ENCODE measurements at places on chromosomes 7 and 10.

DNA sequence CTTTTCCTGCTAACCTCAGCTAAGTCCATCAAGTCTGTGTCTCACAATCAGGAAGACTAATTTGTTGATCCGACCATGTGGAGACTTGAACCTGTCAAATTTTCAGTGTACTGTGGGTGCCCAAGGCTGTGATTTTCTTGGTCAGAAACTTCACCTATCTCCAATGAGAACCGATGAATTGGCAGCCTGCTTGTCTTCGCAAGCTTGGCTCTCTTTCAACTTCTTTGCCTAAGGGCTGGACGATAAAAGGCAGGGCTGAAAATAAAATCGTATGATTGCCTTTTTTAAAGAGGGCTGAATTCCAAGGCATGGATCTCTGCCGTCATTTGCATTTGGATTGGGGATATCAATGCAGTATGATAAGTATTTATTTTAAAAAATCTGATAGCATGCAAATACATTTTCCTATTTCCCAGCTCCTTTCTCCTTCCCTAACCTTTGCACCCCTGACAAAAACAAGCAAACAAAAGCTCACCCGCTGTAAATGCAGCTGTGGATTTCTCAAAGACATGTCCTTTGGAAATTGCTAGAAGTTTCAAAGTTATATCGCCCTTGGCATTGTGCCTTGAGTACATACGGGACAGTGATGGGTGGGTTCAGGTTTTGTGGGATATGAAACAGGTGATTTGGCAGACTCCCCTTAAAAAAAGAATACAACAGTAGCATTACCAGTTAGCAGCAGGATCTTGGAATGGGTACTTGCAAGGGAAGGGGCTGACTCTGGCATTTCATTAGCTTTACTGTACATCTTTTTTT lies 80.6 kb downstream of the NPTX2 start:
- DNase-seq: no peak

GRCh38 chr7:78198756-78199155 lies 400.2 kb downstream of the PHTF2 start:
- DNase-seq: no peak

DNA sequence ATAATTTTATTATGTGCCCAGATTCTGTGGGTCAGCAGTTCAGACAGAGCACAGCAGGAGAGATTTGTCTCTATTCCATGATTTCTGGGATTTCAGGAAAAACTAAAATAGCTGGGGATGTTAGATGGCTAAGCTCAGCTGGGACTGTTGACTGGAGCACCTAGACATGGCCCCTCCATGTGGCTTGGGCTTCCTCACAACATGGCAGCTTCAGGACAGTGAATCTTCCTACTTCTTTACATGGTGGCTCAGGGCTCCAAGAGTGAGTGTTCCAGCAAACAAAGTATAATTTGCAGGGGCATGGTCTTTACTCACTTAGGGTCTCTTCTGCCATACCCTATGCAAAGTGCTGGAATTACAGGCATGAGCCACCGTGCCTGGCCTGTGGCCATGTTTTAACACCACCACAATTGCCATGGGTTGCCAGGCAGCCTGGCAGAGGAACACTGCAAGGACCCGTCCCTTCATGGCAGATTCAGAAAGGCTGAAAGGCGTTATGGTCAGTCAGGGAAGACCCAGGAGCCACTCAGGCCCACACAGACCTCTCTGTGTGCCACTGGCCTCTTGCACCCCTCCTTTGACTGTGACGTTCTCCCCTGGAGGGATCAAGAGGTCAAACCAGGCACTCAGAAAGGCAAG lies 50.8 kb upstream of the ZMIZ1 start:
- no peak for DNase-seq

DNA sequence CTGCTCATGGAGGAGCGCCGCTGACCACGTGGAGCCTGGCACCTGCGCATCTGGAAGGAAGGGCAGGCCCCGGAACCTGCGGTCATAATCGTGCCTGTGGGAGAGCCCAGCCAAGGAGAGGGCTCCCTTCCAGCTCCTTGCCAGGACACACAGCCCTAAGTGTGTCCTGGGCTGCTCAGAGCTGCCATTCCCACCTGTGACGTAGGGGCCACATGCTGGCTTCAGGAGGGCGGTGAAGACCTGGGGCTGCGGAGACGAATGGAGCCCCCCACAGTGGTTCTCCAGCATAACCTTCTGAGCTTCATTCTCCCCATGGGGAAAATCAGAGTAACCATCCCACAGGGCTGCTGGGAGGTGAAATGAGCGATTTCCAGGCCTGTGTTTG lies 127.6 kb upstream of the CHST15 start:
- no peak for DNase-seq

DNA sequence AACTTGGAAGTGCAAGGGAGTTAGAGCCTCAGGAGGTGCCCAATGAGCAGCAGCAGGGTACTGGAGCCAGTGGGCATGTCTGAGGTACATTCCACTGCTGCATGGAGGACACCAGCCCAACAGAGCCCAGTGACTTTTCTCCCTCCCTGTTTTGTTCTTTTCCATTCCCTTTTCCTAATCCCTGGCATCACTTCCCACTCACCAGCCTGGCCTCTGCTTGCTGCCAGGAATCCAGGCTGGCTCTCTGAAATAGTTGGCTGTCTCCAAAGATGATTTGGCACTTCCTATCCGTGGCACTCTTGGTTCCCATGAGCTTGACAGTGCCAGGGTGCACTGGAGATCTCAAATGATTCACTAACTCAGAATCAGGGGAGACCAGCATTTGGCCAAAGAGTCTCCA lies 97.7 kb upstream of the ZPBP start:
- no peak for DNase-seq

DNA sequence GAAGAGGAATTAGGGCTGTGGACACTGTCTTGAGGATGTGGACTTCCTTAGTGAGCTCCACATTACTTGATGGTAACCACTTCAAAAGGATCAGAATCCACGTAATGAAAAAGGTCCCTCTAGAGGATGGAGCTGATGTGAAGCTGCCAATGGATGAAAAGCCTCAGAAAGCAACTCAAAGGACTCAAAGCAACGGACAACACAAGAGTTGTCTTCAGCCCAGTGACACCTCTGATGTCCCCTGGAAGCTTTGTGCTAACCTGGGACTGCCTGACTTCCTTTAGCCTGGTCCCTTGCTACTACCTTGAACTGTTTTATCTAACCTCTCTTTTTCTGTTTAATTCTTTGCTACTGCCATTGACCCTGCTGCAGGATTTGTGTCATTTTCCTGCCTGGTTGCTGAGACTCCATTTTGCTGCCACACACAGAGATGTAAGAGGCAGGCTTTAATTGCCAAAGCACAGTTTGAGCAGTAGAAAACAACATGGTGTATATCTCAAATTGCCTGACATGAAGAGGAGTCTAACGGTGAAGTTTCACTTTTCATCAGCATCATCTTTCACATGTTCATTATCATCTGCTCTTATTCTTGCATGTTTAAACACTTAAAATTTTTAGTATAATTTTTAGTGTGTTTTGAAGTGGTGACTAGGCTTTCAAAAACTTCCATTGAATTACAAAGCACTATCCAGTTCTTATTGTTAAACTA lies 11.1 kb upstream of the SGCE start:
- DNase-seq: no peak

DNA sequence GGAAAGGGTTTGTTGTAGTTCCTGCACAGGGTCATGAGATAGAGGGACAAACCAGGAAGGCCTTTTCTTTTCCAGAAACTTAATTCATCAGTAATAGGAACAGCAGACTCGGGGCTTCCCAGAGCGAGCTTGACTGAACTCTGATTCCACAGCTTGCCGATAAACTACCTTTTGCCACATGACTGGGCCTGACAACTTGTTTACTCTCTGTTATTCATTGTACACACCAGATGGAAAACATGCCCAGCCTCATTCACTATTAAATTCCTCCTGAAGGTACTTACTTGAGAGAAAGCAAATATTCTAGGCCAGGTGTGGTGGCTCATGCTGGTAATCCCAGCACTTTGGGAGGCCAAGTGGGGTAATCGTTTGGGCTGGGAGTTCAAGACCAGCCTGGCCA lies 77.1 kb upstream of the FGFR2 start:
- no peak for DNase-seq

DNA sequence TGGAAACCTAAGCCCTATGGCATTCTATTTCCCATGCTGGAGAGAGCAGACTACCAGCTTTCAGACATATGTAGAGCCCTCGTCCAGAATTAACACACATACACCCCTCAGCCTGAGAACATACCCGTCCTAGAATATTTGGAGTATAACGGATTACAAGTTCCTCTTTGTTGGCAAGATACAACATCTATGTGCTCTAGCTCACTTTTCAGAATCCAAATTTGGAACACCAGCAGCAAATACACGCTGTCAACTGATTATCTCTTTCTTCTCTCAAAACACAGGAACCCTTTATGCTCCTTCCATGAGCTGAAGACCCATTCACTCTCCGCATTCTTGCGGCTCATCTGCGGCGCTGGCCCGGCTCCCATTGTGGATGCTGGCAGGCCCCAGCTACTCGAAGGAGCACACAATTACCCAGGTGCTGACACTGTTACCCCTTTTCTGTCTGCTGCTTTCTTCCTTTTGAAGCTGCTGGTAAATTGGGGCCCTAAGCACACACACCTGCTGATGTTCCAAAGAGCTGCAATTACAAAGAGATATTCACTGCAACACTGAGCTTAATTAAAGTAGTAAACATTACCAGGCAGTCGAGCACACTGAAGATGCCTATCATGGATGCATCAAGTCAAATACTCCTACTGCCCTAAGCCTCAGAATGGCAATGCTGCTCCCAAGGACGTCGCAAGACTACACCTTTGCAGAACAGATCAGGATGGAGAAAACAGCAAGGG lies 70.0 kb downstream of the VOPP1 start:
- no peak for DNase-seq

DNA sequence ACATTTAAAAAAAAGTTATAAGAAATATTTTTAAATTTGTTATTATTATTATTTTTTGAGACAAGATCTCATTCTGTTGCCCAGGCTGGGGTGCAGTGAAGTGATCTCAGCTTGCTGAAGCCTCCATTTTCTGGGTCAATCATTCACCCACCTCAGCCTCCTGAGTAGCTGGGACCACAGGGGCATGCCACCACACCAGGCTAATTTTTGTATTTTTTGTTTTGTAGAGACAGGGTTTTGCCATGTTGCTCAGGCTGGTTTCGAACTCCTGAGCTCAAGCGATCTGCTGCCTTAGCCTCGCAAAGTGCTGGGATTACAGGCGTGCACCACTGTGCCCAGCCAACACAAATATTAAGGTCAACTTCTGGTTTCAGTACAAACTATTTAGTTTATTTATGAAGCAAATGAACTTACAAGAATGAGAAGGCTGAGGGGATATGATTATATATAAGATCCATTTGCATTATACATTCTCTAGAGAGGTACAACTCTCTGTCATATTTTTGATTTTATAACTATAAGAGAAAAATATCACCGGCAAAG lies 45.9 kb upstream of the FAM133B start:
- DNase-seq: no peak

GRCh38 chr7:159099711-159100231 lies 44.9 kb downstream of the VIPR2 start:
- DNase-seq: no peak

DNA sequence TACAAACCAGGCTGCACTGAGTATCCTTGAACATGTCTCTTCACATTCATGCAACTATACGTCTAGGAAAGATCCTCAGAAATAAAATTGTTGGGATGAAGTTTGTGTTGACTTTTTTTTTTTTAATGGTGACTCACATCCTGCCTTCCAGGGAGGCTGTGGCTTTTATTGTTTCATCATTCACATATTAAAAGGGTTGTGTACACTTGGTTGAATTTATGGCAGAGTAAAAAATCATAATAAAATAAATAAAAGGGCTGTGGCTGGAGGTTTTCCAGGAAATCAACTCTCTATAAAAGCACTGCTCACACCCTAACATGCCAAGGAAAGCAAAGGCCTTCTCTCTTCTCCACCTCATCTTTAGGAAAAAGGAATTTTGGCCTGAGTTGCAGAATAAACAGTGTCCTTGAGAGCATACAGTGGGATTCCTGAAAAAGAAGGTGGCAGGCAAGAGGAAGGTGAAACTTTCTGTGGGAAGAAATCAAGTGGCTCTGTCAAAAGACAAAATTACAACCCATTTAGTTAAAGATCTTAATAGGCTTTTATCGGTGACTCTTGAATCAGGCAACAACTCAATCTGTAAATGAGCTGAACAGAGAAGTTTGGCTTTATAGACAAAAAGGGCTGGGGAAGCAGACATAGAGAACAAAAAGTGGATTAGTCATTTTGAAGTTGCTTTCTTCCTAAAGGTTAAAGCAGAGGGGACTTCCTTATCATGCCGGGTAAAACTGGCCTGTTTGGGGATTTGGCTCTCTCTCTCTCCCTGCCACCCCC lies 41.6 kb upstream of the FHIP2A start:
- peak; percentile 77 for DNase-seq

GRCh38 chr7:52961084-52961483 lies 74.3 kb upstream of the POM121L12 start:
- no peak for DNase-seq

DNA sequence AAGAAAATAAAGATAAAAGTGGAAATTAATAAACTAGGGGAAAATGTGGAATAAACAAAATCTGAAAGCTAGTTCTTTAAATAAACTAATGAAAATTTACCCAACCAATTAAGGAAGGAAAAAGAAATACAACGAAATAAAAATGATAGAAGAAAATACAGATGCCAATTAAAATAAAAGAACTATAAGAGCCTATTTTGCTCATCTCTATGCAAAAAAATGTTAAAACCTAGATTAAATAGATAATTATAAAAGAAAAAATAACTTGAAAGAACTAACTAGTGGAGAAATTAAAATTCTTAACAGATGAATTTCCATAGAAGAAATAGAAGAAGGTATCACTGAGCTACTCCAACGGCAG lies 32.7 kb downstream of the PKD1L1 start:
- no peak for DNase-seq

DNA sequence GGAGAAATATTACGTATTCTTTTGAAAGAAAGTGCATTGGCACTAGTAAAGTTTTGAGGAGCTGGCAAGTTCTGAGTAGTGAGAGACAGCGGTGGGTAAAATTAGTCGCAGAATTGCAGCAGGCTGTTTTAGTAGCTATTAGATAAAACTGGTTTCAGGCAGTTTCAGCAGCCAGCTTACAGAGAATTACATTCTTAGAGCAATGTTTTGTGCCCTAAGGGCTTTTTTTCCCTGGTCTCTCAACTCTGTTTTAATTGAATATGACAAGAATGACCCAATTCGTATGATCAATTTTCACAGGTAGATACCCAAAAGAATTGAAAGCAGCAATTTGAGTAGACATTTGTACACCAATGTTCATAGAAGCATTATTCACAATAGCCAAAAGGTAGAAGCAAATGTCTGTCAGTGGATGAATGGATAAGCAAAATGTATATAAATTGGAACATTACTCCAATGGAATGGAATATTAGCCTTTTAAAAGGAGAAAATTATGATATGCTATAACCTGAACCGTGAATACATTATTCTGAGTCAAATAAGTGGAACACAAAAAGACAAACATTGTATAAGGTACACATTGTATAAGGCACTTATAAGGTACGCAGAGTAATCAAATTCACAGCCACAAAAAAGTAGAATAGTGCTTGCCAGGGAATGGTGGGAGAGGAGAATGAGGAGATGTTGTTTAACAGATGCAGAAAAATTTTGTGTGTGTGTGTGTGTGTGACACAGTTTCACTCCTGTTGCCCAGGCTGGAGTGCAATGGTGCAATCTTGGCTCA lies 5.2 kb upstream of the KBTBD2 start:
- no peak for DNase-seq

GRCh38 chr10:67697724-67698131 lies 1.7 kb upstream of the CTNNA3 start:
- DNase-seq: no peak

- no peak for DNase-seq
Measured at GRCh38 chr7:27395626-27396025, 153.0 kb downstream of the EVX1 start.

All from Daoy (cell line).